ENCODE measurements at places on chromosomes 3 and 15.

DNA sequence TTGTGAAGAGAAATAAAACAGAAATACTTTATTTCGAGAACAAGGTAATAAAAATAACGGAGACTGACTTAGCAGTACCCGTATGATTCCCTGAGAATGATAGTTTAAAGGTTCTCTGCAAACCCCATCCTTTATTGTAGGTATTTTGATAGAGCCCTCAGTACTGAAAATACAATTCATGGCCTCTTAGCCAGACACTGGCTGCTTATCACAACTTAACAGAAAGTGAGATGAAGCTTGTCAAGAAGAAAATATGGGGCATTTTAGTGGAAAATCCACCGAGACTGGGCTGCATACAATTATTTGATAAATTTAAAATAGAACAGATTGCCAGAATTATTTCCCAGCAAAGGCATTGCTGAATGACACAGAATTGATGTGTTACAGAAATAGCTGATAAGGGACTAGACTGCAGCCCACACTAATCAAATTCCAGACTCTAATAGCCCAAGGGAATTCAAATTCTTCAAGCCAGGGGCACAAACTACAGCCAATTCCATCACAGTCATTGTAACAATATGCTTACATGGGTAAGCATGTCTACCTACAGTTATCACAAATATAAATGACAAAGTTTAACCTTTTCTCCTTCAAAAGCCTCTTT lies 521.9 kb downstream of the PLOD2 start:
- no peak for DNase-seq

DNA sequence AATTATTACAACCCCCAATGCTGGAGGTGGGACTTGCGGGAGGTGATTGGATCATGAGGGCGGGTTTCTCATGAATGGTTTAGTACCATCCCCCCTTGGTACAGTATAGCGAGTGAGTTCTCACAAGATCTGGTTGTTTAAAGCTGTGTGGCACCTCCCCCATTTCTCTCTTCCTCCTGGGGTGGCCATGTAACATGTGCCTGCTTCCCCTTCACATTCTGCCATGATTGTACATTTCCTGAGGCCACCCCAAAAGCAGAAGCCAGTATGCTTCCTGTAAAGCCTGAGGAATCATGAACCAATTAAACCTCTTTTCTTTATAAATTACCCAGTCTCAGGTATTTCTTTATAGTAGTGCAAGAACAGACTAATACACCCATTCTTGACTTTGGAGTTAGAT lies 20.3 kb upstream of the PROK2 start:
- DNase-seq: no peak

GRCh38 chr3:67602816-67603215 lies 51.6 kb downstream of the SUCLG2 start:
- DNase-seq: no peak

DNA sequence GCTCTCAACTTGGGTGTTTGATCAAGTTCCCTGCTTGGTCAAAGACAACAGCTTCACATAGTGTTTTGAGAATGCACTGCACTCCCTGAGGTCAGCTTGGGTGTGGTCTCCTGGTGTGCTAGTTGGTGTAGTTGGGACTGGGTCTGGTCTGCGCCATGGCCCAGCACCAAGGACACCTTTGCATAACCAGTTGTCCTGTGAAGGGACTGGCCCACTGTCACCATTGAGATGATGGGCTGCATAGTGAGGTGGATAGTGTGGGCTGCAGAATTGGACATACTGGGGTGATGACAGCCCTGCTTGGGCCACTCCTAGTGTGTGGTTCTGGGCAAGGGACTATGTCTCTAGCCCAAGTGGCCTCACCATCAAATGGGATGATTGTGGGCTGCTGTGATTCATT lies 9.5 kb downstream of the RPSA start:
- DNase-seq: no peak

DNA sequence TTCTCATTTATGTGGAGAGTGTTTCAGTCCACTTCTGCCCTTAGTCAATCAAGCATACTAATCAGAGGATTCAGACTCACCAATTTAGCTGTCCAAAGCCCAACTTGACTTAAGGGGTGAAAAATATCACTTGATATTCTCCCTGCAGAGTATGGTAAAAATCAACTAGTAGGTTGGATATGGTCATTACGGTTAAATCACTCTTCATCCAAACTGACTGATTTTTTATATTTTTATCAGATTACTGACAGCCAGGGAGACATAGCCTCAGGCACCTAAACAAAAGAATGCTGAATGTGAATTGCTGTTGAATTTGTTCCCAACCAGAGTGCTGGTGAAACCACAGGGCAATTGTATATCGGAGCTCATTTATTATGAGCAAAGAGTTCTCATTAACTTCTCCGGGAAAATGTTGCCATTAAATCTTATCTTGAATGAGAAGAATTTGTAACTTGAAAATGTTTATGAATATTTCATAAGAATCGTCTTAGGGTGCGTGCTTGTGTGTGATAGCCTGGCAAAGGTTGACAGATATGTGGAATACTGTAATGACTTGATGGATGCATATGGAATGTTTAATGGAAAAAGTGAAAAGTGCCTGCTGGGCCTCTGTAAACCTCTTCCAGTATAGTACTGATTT lies 411.2 kb downstream of the NAALADL2 start:
- peak; percentile 37 for DNase-seq

DNA sequence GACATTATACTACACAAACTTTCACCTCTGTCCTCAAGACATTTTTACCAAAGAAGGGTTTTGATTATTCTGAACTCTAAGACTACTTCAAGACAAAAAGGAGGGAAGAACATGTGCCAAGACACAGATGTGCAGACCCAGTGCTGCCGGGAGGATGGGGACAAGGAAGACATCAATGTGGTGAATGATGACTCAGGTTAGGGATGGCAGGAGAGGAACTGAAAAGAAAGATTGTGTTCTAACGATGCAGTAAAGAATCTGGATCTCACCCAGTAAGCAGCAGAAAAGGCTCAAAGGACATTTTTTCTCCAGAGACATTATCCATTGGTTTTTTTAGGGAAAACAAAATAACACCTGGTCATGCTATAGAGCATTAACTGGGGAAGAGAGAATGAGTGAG lies 449.9 kb upstream of the NR2F2 start:
- DNase-seq: no peak

DNA sequence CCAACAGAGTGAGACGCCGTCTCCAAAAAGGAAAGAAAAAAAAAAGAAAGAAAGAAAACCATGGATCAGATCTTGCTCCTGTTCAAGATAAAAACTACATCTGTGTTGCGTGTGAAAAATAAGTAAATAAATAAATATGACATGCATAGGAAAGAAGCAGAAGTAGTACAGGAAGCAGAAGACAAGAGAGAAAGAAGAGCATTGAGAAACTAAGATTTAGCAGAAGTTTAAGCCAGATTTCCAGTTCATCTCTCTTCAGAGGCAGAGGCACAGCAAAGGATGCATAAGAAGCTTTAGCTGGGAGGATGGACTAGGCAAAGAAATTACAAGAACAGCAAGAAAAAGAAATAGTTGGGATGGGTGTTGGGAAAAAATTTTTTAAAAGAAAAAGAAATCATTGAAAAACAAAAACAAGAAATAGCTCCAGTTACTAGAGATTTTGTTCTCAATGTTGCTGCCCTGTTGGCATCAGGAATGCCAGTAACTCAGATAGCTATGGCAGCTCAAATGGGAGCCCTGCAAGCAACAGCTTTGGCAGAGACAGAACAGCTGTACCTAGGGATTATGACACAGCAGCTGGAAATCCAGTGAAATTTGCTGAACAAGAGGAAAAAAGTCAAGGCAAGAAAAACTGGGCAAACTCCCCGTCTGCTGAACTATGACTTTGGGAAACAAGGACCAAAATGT lies 17.3 kb downstream of the AP3S2 start:
- no peak for DNase-seq

GRCh38 chr3:56980798-56981390 lies 79.6 kb upstream of the SPATA12 start:
- DNase-seq: no peak

- no peak for DNase-seq
Measured at GRCh38 chr3:161272524-161272923, 51.4 kb downstream of the NMD3 start.
